ENCODE measurements at places on chromosomes 7 and 10.

GRCh38 chr10:103542764-103543616 lies 49.5 kb downstream of the NEURL1 start:
- no peak for DNase-seq

DNA sequence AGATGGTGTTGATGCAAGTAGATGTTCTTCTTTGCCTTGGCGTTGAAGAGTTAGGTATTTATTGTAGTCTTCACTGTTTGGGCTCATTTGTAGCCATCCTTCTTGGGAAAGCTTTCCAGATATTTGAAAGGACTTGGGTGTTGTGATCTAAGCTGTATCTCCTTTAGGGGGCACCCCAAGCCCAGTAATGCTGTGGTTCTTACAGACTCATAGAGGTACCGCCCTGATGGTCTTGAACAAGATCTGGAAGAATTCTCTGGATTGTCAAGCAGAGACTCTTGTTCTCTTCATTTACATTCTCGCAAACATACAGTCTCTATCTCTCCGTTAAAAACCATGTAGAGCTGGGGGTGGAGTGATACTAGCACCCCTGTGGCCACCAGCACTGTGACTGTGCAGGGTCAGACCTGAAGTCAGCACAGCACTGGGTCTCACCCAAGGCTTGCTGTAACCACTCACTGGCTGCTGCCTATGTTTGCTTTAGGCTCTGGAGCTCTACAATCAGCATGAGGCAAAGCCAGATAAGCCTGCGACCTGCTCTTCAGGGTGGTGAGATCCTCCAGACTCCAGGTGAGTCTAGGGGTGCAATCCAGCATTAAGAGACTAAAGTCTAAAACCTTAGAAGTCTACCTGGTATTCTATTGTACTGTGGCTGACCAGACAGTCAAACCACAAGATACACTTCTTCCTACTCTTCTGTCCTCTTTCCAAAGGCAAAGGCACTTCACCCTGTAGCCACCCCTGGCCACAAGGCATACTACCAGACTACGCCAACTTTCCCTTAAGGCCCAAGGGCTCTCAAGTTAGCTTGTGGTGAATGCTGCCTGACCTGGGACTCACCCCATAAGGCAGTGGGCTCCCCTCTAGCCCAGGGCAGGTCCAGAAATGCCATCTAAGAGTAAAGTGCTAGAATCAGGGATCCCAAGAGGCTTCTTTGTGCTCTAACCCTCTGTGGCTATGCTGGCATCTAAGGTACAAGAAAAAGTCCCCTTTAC lies 209.7 kb upstream of the TMEM196 start:
- DNase-seq: no peak

GRCh38 chr7:157210682-157211081 lies 72.0 kb downstream of the UBE3C start:
- DNase-seq: no peak

- DNase-seq: no peak
Measured at GRCh38 chr7:87435546-87435945, 39.9 kb downstream of the ABCB4 start.

DNA sequence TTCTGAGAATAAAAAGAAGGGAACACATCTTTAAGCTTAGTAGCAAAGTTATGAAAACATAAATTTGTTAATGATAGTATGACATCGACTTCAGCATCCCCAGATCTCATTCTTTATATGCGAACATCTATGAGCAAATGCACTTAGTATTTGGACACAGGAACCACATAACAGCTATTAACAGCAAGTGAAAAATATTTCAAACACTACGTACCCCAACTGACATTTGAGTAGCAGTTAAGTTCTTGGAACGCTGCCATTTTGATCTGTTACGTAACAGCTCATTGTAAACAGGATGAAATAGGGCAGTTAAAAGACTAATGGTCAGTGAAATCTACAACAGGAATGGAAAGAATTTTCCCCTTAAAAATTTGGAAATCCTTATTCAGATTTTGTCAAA lies 428.9 kb downstream of the TNS3 start:
- DNase-seq: no peak

DNA sequence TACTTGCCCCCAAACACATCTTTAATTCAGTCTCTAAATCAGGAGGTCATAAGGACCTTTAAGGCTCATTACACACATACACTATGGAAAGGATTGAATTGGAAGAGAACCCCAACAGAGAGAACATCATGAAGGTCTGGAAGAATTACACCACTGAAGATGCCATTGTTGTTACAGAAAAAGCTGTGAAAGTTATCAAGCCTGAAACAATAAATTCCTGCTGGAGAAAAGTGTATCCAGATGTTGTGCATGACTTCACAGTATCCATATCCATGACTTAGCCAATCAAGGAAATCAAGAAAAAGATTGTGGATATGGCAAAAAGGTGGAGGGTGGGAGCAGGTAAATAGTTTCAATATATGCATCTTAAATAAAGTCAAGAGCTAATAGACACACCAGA lies 13.7 kb downstream of the LIPA start:
- DNase-seq: no peak

DNA sequence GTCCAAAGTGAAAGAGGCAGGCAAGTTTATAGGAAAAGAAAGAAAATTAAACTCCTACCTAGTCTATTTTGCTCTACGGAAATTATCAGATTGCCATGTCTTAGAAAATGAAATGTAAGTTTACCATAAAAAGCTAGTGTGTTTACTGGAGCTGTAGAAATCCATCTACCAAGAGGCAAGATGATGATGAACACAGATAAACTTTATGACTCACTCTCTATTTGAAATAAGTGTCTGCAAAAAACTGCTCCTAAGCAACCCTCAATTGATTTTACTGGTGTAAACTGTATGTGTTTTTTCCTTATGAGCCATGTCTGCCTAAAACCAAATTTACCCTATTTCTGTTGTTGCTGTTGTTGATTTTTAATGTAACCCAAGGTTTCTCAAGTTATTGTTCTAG lies 73.8 kb upstream of the TMEM106B start:
- no peak for DNase-seq

DNA sequence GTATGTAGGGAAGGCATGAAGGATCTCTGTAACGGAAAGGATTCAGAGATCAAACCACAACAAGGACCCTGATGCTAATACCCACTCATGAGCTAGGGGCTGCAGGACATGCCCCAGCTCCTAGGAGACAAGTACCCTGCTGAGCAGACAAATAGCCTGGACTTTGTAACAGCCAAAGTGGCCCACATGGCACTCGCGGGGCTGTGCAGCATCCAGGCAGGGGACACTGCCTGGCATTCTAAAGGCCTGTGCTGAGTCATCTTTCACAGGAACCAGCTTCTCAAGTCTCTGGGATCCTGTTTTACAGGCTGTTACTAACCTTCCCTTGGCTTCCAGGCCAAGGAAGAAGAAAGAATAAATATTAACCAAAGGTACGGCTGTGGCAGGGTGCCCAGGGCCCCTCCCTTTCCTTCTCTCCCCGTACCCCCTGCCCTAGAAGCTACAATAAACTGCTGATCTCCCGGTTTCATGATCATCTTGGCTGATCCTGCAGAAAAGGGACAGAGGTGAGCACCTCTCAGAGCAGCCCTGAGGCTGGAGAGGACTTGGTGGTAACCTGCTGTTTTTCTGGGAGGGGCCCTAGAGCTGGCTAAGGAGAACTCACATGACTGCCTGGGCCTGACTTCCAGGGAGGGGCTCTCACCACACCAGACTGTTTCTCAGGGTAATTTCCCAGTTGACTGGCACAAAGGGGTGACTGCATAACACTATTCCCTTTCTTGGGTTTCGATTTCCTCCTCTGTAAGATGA lies 4.2 kb upstream of the RPEL1 start:
- no peak for DNase-seq

GRCh38 chr10:132485391-132485790 lies 52.2 kb upstream of the INPP5A start:
- DNase-seq: no peak

DNA sequence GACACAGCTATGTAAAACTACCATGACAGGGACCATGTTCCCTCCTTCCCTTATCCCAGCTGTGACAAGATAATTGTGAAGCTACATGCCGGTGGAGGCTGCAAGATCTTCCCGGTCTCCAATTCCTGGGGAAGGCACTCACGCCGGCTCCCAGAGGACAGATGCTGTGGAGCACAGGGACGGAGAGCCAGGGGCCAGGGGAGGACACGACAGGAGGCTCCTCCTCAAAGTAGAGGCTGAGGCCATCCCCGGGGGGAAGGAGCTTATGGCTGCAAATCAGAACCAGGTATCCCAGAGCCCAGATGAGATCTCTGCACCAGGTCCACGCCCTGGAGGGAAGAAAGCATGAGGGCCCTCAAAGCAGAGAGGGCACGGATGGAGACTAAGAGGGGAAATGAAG lies 286.2 kb downstream of the TCERG1L start:
- no peak for DNase-seq

- no peak for DNase-seq
Measured at GRCh38 chr10:62653254-62653653, 151.3 kb upstream of the ADO start.

- DNase-seq: no peak
Measured at GRCh38 chr7:124403587-124403986, 362.0 kb downstream of the GPR37 start.

GRCh38 chr10:96440361-96441292 lies 73.1 kb downstream of the TLL2 start:
- no peak for DNase-seq

DNA sequence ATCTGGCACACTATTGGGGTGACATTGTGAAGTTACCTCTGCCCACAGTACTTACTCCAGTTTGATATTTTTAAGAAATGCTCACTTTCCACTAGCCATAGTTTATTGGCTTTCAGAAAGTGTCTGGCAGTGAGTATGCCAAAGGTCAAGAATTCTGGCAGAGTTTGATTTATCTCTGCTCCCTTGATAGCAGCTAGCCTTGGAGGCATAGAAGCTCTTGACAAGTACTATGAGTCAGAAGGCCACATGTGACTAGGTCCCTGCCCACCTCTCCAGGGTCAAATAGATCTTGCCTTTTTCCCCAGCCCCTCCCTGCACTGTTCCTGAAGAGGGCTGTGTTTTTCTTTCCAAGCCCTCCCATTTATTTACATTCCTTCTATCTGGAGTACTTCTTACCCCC lies 202.2 kb downstream of the AUTS2 start:
- no peak for DNase-seq

DNA sequence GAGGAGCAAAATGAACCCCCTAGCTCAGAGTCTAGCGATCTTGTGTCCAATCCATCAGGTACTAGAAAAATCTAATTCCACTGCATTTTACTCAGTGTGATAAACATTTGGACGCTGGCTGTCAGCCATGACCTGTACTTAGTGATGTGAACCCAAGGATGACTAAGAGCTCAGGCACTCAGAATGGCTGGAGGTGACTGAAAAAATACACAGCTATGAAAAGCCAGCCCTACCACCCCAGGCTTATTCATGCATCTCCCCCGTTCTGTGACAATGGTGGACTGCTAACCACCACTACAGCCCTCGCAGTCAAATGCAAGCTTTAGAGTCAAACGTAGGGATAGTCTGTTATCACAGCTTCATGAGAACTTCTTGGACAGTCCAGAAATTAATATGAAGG lies 14.9 kb downstream of the AFAP1L2 start:
- DNase-seq: no peak

GRCh38 chr7:94040254-94040653 lies 36.1 kb upstream of the BET1 start:
- DNase-seq: no peak

DNA sequence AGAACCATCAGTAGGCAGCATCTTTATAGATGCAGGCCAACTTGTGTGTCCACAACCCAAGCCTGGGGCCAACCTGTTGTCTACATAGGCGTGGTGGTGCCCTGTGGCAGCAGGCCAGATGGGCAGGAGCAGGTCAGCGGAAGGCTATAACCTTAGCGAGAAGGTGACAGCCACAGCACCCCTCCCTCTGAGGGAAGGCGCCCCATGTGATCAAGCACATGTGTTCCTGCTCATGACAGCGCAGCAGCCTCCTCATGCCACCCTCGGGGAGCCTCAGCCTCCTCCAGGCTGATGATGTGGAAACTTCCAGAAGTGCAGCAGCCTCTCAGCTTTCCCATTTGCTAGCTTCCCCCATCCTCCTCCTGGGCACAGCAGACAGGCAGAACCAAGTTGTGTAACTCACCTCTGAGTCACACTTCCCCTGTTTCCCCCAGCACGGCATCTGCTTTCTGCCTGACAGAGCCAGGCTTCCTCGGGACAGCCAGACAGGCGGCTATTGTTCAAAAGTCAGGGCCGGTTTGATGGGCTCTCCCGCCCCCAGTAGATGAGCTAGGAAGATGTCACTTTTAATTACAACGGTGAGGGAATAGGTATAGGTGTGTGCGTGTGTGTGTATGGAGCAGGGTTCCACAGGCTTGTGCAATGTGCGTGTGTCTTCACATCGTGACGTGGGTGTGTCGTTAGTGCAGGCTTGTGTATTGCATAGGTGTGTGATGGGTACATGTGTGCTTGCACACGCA lies 312.0 kb upstream of the ZMIZ1 start:
- DNase-seq: no peak

- DNase-seq: no peak
Measured at GRCh38 chr7:100865938-100866728, 1.1 kb upstream of the TRIP6 start.

DNA sequence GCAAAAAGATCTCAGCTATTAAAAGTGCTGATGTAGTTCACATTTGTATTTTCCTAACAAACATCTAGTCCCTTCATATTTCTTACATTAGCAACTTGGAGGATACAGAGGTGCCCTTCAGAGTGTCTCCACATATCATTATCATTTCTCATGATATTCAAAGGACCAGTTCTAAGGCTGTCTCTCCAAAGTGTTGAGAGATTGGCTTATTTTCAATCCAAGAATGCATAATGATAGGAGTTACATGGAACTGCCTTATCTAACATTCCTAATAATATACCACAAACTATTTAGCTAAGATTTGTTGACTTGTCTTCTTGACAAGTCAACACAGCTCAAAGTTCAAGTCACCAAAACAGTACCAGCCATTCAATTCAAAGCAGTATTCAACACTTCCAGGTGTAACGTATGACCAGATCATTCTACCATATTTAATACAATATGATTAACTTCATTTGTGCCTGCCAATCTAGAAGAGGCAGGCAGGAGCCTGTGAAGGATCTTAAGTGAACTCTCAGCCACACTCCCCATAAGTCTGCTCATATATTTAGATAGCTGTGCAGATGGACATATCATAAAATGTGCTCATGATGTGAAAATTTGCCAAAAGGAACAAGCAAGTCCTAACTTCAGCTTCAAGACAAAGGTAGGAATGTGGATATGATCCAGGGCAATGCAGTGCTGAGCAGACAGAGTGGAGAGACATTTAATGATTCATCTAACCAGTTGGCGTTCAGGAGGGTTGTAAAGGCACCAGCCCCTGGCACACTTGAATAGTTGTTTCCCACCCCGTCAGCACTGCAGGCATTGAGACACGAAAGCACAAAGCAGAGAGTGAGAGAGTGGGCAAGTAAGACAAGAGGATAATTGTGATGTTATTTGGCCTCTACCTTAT lies 108.3 kb downstream of the MTERF1 start:
- no peak for DNase-seq

DNA sequence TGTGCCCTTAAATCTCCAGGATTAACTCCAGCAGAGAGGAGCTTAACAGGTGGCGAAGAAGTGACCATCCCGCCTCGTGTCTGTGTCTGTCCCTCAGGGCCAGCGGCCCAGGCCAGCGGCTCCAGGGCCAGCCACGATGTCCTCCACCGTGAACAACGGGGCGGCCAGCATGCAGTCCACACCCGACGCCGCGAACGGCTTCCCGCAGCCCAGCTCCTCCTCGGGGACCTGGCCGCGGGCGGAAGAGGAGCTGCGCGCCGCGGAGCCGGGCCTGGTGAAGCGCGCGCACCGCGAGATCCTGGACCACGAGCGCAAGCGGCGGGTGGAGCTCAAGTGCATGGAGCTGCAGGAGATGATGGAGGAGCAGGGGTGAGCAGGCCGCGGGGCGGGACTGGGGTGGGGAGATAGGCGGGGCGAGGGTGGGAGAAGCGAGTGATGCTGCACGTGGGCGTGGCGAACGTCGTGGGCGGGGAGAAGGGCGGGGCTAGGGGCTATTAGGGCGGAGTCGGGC lies 33.3 kb downstream of the SRRM3 start:
- DNase-seq: peak; percentile 48

Measured in activated CD8-positive, alpha-beta memory T cell treated with anti-CD3 and anti-CD28 coated beads for 1 hour (primary cell).